ENCODE measurements at places on chromosomes 12 and 14. TPM values are rescaled to one million over a fixed set of nuclear protein-coding genes. Genes with fewer than 3 reads are reported as not detected.

TRAFD1 gene
- 19.0 TPM for total RNA-seq

TAS2R31 gene
- total RNA-seq = 0.61 TPM

MYRFL gene
- total RNA-seq = not detected

GALNT4 gene
- 4.4 TPM for total RNA-seq

CACNA1C gene
- total RNA-seq = not detected

WIF1 gene
- not detected for total RNA-seq

BMP4 gene
- 8.6 TPM for total RNA-seq

WNT5B gene
- 23.8 TPM for total RNA-seq

DHRS4L2 gene
- 27.7 TPM for total RNA-seq

MUCL1 gene
- not detected for total RNA-seq

SAMD15 gene
- 0.88 TPM for total RNA-seq

PPP4R4 gene
- total RNA-seq = 4.4 TPM

RND1 gene
- total RNA-seq = 0.11 TPM

FOXG1 gene
- total RNA-seq = not detected

NANOG gene
- total RNA-seq = not detected

GALNT16 gene
- total RNA-seq = not detected

RNASE4 gene
- 3.3 TPM for total RNA-seq

RNF212B gene
- not detected for total RNA-seq

All from foreskin keratinocyte (primary cell).